ENCODE measurements at places on chromosomes 5 and 9.

DNA sequence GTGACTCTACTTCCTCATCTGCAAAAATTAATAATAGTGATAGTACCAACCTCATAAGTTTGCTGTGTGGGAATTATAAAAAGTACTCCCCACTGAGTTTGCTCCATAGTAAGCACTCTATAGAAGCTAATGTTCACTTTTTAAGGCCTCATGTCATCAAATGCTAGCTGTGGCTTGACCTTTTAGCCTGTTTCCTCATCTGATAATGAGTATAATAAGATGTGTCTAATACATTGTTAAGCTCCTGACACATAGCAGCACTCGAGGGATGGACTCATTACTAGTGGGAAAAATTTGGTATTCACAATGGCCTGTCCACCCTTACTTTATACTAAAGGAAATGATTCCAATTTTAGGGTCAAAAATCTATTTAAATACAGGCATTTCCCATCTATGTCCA lies 26.1 kb upstream of the CAST start:
- no peak for DNase-seq

GRCh38 chr5:38720554-38721361 lies 125.1 kb upstream of the OSMR start:
- DNase-seq = no peak

GRCh38 chr9:131707733-131708157 lies 32.1 kb downstream of the RAPGEF1 start:
- DNase-seq = peak; percentile 30

DNA sequence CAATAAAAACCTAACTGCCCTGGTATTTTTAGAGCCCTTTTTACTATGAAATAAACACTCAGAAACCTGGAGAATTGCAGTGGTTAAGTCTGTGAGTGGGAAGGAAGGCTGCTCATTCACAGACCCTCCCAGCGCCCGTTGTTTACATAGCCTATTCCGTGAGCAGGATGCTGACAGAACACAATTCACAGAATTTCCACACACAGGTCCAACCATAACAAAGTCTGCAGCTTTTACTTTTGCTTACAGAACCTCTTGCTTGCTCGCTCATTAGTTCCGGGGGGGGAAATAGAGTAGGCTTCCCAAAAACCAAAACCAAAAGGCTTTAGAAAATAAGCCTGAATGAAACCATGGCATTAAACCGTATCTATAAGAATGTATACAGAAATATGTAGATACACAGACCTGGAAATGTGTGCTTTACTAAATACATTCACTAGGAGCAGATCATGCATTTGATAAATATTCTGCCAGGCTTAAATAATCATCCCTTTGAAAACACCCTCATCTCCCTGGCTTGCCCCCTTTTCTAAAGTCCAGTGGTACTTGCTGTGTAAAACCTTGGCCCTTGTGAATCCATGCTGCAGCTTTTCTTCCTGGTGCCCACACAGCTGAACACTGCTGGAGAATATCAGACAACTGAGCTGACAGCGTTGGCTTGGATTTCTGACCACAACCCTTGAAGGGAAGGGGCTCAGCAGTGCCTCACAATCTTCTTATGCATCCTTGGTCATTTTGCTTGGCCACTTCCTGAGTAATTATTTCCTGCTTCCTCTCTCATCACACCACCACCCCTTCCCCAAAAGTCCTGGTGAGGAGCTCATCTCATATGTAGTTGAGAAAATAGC lies 128.0 kb downstream of the FANCC start:
- DNase-seq = no peak

GRCh38 chr5:95937607-95938152 lies 24.0 kb downstream of the ELL2 start:
- DNase-seq = no peak

GRCh38 chr5:146647656-146648199 lies 131.7 kb upstream of the GPR151 start:
- DNase-seq = no peak

DNA sequence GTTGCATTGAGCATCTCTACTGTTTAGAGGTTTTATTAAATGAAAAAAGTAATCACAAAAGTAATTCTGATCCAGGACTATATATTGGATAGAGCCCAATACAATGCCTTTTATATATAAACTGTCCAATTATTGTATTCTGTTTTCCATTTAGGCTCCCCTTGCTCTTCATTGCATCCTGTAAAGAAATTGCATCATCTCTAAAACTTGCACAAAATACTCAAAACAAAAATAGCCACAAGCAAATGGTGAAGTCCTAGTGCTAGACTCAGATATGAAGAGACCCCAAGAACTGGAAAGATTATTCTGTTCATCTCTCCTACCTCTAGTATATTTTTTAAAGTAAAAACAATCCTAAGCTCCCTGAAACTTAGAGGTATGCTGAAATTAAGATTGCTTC lies 195.8 kb downstream of the NNT start:
- DNase-seq = no peak

DNA sequence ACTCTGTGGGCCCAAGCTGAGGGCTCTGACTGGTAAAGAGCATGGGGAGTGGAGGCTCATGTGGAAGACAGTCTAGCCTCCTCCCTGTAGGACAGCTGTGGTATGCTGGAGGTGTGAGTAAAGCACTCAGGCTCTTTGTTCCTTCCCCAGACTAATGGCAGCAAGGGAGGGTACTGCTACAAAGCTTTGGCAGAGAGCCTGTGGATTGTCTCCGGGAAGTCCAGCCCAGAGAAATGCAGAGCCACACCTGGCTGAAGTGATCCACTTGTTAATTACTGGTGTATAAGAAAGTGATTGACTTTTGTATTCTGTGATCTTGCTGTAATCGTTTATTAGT lies 161.7 kb downstream of the OXCT1 start:
- no peak for DNase-seq

DNA sequence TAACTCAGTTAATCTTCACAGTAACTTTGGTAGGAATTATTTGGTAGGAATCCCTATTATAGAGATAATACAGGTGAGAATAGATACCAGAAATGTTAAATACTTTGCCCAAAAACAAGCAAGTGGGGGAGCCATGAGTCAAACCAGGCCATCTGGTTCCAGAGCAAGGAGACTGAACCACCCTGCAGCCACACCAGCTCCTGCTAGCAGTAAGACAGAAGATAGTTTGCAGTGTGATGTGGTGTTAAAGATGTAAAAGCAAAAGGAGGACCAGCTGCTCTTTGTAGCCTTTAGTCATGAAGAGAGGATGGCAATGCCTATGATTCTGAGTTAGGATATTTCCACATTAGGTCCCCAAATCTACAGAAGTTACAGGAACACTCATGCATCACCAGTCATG lies 101.4 kb downstream of the PRKACG start:
- DNase-seq = no peak

DNA sequence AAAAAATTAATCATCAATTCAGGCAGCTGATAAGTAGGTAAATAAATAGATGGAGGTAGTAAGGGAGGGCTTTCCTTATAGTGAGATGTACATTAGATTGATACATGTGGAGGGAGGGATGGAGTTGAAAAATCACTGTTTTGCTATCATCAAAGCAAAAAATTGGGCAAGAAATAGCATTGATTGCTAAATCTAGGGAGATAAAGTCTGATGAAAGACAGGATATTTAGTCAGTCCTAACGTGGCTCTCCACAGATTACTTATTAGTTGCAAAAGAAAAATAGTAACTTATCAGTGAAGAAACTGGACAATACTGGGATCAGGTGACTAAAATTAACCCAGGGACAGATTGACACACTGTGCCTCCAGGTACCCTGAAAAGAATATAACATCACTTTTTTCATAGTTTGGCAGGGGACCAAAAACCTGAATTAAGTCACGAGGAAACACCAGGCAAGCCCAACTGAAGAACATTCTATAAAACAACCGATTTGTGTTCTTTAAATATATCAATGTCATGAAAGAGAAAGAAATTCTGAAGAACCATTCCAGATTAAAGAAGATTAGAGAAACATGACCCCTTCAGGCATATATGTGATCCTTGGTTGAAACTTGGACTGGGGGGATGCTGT lies 27.1 kb upstream of the GOLPH3 start:
- no peak for DNase-seq

DNA sequence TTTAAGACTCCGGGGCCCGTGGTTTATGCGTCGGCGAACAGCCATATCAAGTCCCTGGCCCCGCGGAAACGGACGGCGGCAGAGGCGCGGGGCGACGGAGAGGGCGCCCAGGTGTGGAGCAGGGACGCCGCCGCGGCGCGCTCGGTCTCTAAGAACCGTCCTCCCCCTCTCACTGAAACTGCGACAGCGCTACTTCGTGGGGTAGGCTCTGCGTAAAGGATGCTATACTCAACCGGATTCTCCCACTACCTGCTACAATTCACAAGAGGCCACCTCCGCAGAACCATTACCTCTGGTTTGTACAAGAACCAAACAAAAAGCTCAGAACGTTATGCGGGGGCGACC lies 404 bp downstream of the MRNIP start:
- peak; percentile 37 for DNase-seq

DNA sequence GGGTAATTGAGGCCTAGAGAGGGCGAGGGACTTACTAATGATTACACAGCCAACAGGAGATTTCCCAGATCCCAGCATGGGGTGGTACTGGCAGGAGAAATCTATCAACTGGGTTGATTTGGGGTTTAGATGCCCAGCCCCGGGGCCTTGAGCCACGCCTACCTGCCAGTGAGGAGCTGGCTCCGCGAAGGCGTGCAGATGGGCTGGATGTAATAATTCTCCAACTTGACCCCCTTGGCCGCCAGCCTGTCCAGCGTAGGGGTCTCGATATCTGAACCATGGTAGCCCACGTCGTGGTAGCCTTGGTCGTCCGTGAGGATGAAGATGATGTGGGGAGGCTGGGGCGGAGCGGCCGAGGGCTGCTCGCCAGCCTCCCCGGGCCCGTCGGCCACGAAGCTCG lies 804 bp downstream of the ARSI start:
- DNase-seq = no peak

GRCh38 chr5:80608731-80609130 lies 38.7 kb upstream of the ANKRD34B start:
- no peak for DNase-seq

DNA sequence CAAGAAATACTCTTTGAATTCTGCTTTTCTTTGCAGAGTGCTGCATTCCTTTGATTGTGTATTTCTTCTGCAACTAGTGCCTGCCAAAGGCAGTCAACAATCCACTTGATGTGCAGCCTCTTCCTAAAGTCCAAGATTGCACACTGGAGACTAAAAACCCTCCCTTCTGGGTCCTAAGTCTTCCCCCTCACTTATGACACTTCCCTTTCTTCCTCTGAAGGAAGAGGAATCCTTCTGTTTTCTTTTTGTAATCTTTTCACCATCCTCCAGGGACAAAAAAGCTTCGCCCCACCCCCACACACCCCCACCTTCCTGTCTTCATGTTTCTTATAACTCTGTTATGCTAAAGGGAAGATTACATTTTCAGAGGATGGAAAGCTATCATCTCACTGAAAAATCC lies 39.9 kb downstream of the WDR36 start:
- no peak for DNase-seq

DNA sequence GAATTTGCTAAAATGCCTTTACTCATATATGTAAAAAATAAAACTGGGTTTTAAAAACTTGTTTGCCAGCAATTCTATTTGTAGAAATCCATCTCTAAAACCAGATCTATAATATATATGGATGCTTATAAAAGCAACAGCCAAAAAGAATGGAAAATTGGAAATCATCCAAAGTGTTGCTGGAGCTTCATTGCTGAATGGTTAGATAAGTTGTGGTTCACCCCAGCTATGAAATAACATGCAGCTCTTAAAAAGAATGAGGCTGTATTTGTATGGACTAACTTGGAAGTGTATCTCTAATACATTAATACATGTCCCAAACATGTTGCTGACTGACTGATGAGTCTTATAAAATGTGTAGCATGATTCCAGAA lies 76.2 kb downstream of the STK10 start:
- DNase-seq = no peak

DNA sequence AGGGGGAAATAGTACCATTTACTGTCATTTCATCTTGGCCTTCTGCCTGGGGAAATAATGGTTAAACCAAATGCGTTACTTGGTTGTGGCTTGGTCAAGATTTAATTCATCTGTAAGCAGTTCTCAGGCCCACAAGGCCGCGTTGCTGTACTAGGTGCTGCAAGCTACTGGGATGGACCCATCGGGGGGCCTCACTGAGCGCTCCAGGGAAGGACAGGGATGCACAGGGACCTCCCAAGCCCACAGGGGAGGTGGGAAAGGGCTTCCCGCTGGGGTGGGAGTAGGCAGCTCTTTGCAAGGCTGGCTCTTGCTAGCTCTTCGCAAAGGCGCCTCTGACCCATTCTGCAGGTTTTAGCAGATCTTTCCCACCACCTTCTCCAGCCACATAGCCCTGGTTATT lies 8.0 kb downstream of the GFPT2 start:
- no peak for DNase-seq

GRCh38 chr5:88955403-88955802 lies 72.4 kb upstream of the MEF2C start:
- no peak for DNase-seq

DNA sequence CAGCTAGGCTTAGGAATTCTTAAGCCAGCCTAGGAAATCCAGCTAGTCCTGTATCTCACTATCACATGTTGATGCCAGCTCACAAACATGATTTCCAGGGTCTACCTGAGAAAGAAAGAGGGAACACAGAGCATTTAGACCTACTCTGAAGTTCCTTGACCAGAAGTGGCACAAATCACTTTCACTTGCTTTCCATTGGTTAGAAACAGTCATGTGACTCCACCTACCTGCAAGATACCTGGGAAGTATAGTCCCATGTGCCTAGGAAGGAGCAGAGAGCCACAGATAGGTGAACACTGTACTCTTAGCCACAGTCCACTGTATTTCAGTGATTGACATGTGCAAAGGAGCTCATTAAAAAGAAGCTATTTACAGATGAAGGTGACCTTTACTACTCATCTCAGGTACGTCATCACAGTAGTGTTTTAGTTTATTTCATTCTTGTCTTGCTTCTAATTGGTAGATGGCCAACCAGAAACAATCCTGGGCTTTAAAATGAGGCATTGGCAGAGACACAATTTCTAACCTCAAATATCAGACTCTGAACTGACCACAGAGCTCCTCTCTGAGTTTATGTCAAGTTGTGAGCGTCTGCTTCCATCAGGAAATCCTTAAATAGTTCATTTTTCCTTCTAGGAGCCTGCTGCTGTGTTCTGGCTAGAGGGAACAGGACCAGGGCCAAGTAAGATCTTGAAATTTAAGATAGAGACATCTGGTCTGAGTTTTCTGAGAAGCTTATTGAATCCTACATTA lies 340.7 kb downstream of the TLE4 start:
- no peak for DNase-seq

GRCh38 chr5:72377910-72378638 lies 57.9 kb downstream of the PTCD2 start:
- no peak for DNase-seq

DNA sequence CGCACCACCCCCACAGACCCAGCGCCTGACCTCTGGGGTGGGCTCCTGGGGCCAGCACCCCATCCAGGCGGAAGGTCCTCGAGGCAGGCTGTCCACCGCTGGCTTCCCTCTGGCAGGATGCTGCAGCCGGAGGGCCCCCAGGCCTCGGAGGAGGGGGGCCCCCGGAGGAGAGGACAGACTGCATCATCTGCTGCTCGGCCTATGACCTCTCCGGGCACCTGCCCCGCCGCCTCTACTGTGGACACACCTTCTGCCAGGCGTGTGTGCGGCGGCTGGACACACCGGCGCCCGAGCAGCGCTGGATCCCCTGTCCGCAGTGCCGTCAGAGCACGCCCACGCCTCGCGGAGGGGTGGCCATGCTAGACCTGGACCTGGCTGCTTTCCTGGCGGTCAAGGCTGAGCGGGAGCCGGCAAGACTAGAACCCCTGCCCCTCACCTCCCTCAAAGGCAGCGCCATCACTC lies 1.2 kb downstream of the RNF224 start:
- no peak for DNase-seq
